ENCODE measurements at places on chromosomes 11 and 22.

- DNase-seq: no peak
These were observed 4.9 kb upstream of the CNTN5 start for GRCh38 chr11:99015634-99016454.

DNA sequence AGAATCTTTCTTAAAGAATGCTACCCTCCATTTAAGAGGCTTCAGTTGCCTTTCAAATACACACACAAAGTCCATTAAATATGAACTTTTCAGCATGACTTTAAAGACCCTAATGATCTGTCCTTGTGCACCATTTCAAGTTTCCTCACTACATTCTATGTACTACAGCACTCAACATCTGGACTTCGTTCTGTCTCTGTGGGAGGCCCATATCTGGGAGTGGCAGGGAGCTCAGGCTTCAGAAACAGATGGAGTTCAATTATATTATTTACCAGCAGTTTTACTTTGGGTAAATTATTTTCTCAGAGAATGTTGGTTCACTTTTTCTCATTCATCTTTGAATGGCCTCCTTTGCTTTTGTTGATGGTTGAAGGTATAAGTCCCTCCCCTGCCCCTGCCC is 67.4 kb downstream of the ANO3 start:
- no peak for DNase-seq

DNA sequence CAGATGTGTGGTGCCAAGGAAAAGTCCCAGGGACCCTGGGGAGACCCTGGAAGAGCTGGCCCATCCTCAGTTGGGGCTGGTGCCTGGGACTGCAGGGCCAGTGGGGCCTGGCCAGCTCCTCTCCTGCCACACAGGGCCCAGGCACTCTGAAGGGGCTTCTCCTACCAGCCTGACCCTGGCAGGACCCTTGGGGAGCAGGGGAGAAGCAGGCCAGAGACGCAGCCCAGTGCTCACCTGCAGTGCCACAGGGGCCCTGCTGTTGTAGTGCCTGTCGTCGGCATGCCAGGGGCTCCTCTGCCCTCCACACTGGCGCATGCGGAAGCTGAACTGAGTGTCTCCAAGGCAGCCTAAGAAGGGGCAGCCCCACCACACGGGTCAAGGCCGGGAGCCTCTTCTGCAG is 9.1 kb downstream of the DENND6B start:
- no peak for DNase-seq

- DNase-seq: no peak
These were observed 63.7 kb downstream of the MICAL2 start for GRCh38 chr11:12174128-12174476.

DNA sequence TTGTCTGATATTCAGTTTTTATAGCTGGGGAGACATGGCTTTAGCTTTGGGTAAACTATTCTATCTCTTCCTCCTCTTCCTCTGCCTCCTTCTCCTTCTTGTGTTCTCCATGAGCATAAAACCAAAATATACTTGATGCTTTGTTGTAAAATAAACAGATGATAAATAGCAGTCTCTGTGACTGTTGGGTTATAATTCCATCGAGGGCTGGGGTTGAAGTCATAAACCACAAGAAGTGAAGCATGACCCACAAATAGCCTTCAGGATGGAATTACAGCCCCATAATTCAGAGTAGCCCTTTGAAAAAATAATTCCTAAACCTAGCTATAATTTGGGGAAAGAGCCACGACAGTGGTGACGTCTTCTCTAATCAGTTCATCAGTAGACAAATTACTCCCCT is 177.7 kb downstream of the SNX19 start:
- DNase-seq: no peak

DNA sequence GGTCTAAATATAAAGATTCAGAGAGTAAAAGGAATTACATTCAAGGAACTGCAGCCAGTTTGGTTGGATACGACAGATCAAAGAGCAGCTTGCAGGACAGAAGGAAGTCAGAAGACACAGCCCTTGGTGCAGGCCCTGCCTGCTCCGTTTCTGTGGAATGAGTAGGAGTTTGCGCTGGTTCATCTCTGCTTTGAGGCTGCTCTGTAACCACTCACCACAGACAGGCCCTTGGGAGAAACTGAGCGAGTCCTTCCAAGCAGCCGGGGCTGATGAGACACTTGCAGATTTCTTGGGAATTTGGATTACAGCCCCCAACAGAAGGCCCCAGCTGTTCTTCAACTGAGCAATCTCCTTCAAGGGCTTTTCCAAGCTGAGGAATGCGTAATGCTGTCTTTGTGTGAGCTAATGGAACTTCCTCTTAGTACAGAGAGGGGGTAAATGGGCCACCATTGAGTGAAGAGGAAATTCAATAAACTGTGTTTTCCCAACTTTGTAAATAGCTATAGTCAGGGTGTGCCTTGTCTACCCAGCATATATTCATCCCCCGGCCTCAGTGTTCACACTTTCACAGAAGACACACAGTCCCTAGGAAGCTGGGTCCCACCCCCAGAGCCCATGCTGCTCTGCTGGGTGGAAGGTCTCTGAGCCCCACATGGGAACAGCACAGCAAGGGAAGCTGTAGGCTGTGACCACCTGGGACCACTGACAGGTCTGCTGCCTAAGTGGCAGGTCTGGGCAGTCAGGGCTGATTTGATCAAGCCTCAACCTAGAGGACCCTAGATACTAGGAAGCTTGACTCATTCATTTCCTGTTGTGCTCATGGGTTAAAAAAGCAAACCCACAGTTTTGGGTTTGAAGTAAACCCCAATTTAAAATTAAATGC is 16.6 kb downstream of the IL10RA start:
- DNase-seq: no peak

- DNase-seq: no peak
These were observed 54.7 kb downstream of the GRAMD4 start for GRCh38 chr22:46674906-46675305.

DNA sequence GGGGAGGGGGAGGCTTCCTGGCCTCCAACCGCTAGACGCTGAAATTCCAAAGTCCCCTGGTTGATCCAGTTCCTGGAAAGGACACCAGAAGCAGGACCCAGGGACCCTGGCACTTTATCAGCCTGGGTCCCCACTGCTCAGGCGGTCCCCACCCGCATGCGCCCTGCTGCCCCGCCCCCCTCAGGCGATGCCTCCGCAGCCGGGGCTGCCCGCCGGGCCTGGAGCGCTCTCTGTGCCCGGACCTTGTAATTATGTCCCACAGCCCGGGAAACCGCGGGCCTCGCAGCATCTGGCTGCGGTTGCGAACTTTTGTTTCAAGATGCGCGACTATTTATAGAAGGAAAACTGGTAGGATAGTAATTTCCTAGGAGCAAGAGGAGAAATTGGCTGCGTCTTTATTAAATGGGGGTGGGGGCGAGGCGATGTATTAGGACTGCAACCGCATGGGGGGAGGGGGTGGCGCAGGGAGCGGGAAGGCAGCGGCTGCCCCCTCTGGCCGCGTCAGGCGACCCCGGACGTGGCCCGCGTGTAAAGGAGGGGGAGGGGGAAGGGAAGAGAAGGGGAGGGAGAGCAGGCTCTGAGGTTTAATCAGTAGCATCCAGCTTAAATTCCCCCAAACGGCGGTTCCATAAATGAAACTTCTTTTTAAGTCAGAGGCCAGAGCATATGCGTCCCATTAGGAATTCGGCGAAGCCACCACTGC is 6.1 kb downstream of the WNT7B start:
- no peak for DNase-seq

DNA sequence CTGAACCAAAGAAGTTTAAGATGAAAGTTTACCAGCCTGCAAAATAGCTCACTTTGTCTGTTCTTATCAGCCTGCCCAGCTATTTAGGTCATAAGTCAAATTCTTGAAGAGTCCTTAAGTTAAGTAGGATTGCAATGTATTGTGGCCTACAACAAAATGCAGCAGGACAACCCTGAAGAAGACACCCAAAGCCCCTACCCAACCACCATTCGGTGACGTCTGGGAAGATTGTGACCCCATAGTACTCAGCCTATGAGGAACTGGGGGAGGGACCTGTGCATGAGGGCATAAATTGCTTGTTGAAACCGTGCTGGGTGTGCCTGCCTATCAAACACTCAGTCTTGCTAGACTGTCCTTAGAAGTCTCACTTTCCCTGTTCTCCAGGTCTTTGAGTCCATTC is 50.5 kb upstream of the FDX1 start:
- DNase-seq: no peak

- no peak for DNase-seq
These were observed 3.1 kb downstream of the GRIK4 start for GRCh38 chr11:120514541-120515121.

- no peak for DNase-seq
These were observed 6.5 kb downstream of the ARSA start for GRCh38 chr22:50621356-50621880.

- no peak for DNase-seq
These were observed 8.0 kb upstream of the LIN7C start for GRCh38 chr11:27514558-27514957.

DNA sequence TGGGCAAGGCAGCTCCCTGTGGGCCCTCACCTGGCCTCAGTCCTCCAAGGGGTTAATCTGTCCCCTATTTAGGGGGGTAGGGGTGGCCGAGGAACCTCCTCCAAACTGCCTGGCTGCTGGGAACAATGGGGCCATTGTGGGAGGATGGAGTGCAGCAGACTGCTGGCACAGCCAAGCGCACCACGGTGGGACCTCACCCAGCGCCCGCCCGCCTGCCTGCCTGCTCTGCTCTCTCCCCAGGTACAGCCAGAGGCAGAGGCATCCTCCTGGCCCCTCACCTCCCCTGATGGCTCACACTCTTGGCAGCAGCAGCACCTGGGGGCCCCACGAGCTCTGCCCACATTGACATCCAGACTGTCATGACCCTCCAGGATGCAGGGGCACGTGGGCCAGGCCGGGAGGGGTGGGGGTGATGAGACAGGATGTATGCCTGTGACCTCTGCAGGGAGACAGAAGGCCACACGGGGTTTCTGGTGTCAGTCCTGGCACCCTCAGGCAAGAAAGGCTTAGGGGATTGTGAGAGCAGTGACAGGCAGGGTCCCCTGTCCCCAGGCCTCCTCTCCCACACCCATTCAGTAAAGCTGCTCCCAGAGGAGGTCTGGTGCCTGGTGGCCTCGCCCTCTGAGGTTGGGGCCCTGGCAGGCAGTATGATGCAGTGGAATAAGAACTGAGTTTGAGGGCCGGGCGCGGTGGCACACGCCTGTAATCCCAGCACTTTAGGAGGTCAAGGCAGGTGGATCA is 11.4 kb downstream of the BCL9L start:
- no peak for DNase-seq

DNA sequence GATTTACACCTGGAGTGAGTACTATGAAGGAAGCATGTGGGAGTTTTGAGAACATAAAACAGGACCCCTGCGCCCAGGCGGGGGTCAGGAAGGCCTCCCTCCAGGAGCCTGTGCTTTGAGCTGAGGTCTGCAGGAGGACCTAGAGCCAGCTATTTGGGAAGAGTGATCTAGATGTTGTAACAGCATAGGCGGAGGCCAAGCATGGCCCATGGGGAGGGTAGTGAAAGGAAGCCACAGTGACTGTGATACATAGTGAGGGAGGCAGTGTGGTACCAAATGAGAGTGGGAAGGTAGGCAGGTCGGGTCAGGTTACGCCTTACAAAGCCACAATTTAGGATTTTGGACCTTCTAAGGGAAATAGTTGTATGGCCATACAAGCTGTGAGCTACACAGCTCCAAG is 147.5 kb downstream of the PARVA start:
- DNase-seq: no peak

DNA sequence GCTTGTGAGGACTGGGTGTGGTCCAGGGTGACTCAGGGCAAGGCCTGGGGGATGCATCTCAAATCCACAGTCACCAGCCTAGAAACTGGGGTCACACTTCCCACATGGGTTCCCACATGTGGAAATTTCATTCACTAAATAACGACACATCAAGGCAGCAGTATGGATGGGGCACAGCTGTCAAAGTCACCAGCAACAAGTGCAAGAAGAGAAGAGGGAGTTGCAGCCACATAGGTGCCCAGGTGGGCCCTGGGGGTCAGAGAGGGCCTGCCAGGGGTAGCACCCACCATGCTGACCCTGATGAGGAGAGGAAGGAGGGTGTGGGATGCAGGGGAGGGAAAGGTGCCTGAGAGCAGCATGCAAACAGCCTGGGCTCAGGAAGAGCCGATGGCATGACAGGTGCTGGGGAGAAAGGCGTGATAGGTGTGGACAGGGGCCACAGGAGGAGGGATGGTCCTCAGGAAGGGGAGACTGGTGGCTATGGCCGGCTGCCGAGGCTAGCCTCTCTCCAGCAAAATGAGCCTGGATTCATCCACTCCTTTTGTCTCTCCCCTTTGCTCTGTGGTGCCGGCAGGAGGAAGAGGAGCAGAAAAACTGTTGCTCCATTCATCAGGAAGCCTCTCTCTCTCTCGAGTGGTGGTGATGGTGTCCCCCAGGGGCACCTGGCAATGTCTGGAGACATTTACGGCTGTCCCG is 22.3 kb downstream of the DGCR6L start:
- no peak for DNase-seq

DNA sequence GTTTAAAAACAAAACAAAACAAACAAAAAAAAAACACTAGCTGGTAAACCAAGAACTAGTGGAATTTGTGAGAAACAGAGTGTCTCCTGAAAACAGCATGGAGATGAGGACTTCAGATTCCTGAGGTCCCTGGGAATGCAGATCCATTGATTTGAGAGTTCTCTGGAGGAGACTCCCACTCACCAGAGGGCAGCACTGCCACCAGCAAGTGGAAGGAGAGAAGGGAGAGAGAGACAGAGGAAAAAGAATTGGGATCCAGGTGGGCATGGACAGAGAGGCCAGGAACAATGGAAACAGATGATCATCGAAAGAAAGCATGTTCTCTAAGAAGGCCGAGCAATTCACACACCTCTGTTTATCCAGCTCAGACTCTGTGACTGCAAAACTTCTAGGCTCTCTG is 31.8 kb downstream of the ETS1 start:
- DNase-seq: no peak

DNA sequence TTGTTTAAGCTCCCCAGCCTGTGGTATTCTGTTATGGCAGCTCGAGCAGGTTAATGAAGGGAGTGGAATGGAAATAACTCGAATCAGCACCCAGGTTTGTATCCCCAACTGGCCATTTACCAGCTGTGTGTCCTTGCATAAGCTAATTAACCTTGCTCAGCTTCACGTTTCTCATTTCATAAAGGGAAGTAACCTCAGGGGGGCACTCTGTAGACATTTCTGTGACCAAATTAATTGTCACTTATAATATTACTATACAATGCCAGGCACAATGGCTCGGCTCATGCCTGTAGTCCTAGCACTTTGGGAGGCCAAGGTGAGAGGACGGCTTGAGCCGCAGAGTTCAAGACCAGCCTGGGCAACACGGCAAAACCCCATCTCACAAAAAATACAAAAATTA is 13.8 kb downstream of the ADA2 start:
- no peak for DNase-seq

DNA sequence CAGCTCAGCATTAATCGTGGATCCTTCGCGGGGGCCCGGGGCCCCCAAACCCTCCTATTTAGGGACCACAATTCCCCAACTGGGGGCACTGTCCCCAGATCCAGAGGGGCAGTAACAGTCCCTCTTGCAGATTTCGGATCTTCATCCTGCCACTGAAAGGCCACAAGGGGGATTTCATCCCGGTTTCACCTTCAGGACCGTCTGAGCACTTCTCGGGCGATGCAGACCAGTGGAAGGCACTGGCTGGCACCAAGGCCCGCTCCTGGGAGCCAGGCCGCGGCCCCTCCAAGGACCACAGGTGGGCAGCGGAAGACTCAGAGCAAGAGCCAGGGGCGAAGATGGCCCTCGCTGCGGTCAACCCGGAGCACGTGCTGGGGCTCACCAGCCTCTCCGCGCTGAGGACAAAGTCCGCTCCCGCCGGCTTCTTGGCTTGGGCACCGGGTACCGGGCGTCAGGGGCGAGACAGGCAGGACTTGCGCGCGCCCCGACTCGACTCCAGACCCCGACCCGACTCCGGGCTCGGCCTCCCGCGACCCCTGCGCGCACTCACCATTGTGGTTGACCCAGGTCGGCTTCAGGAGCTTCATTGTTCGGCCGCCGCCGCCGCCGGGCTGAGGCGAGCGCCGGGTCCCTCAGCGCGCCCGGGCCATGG is 517 bp downstream of the HIRA start:
- no peak for DNase-seq
